ENCODE measurements at places on chromosomes 4 and X.

DNA sequence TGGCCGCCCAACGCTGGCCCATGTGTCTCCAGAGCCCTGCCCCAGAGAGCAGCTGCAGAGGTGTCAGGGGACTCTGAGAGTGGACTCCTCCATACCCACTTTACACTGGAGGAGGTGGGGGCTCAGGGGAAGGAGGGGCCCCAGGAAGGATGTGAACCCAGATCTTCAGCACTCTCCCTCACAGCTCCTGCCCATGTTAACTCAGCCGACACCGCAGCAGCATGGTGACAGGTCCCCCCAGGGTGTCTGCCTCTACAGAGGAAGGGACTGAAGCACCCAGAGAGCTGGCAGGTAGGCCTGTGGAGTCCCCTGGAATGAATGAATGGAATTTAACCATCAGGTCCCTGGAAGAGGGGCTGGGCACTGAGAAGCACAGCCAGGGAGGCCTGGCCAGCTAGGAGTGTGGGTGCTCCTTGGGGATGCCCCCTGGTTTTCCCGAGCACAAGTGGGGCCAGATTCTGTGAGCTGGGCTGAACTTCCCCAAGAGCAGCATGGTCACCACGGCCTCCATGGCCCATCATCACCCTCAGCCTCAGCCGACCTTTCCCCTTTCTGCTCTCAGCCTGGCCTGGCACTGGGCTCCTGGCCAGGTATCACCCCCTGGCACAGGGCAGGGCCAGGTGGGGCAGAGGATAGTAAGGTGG is 21.9 kb downstream of the SH3BP2 start:
- DNase-seq = no peak

GRCh38 chr4:70709611-70710205 is 12.1 kb upstream of the RUFY3 start:
- DNase-seq = no peak

- no peak for DNase-seq
These were observed 1.2 kb downstream of the EIF1AX start for GRCh38 chrX:20140420-20140819.

DNA sequence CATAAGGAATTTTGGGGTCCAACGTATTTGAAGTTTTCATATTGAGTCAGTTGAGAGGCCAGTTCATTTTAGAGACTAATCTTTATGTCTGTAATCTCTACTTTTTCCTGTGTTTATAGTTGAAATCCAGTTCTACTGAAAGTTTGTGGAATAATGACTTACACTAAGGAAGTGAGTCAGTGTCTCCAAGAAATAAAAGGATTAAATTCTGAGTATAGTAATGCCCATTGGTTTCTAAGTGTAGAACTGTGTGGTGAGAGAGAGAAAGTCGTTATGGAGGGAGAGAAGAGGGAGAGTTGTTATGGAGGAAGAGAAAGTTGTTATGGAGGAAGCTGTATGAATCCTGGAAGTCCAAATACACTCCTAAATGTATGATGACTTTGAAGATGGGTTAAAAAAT is 264.6 kb upstream of the HAND2 start:
- no peak for DNase-seq

- DNase-seq = no peak
These were observed 704 bp upstream of the SEPSECS start for GRCh38 chr4:25160714-25161592.
